ENCODE measurements at places on chromosomes 4 and X.

DNA sequence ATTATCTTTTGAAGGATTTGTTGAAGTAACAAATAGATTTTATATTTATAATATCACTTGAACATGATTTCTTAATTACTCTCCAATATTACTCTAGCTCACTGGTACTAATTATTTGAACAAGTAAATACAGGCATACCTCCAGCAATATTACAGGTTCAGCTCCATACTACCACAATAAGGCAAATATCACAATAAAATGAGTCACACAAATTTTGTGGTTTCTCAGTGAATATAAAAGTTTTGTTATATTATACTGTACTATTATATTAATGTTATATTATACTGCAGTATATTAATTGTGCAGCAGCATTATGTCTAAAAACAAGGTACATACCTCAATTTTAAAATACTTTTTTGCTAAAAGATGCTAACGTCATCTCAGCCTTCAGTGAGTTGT is 22.4 kb upstream of the IQCM start:
- no peak for DNase-seq

DNA sequence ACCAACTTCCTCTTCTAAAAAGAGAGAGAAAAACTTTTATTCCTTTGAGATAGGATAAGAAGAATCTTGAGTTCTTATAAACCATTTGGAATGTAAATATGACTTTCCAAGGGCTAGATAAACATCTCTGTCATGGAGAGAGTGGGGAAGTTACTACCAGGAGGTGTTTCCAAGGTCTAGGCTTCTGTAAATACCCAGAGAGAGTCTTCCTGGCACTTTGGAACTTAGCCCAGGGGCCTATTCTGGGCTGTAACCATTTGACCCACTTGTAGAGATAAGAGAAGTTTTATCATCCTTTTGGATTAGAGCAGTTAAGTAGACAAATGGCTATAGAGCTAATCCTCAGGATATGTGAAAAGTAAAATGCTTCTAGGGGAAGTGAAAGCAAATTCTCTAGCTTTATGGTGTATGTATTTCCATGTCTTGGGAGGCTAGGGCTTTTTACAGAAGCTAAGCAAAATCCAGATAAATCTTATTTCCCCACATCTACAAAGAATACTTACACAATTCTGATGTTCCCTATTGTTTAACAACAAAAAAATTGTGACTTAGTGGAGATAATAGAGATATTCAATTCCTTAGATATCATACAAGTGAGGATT is 51.1 kb downstream of the MCUB start:
- DNase-seq, result no peak

GRCh38 chrX:42934020-42934726 is 156.2 kb upstream of the PPP1R2C start:
- DNase-seq, result no peak

DNA sequence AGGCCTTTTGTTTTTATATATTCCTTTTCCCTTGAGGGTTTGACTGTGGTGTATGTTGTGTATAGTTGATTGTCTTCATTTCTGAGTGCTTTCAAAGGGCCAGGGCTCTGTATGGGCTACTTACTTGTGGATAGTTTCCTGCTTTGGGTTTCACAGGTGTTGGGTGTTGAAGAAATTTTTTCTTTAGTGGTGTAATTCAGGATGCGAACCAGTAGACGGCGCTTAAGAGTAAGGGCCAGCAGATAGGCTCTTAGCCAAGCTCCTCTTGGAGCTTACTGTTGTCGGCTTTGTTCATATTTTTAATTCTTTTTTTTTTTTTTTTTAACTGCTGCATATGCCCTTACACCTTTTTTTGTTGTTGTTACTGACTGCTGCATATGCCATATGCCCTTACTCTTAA is 276.3 kb upstream of the GALNT7 start:
- DNase-seq, result no peak
